ENCODE measurements at places on chromosomes 6 and 20. TPM values are rescaled to one million over a fixed set of nuclear protein-coding genes. Genes with fewer than 3 reads are reported as not detected.

Gene CABLES2
- total RNA-seq = 3.7 TPM

Gene CD164
- 379 TPM for total RNA-seq

Gene HSPA12B
- 0.75 TPM for total RNA-seq

- peak; percentile 55 for DNase-seq
Observed at GRCh38 chr20:4813076-4813862, 91.6 kb downstream of the PRND start.

Gene PDYN
- total RNA-seq = not detected

DNA sequence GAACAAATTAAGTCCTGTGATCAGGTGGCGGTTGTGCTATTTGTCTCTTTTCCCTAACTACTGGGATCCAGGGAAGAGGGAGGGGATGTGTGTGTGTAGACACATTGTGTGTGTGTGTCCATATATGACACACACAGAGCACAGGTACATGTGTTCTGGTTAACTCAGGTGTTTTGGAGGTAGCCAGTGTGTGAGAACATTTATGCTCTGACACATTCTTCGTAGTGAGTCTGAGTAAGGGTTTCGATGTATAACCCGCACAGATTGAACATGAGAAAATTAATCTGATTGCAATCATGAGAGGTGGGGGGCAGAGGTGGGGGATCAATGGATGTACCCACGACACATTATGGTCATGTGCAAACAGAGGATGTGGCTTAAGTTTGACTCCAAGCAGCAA is 12.6 kb downstream of the ZC3H12D start:
- no peak for DNase-seq

Gene FAM135A
- total RNA-seq = 72.1 TPM

DNA sequence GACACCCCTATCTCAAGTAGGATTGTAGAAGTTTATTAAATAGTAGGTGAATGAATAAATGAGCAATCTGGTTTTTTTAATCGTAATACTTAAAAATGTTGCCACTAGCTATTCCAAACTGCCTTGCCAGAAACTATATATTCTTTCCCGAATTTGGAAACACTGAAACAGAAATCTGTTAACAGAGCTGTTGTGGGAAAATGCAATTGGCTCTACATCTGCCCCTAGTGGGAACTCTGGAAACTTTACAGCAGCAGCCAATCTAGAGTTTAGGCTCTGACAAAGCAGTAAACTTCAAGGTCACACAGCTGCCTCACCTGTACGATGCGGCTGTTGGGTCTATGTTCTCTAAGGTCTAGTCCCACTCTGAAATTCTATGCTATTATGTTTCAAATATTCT is 41.7 kb downstream of the SYNE1 start:
- no peak for DNase-seq

Gene OR2H2
- total RNA-seq = not detected

DNA sequence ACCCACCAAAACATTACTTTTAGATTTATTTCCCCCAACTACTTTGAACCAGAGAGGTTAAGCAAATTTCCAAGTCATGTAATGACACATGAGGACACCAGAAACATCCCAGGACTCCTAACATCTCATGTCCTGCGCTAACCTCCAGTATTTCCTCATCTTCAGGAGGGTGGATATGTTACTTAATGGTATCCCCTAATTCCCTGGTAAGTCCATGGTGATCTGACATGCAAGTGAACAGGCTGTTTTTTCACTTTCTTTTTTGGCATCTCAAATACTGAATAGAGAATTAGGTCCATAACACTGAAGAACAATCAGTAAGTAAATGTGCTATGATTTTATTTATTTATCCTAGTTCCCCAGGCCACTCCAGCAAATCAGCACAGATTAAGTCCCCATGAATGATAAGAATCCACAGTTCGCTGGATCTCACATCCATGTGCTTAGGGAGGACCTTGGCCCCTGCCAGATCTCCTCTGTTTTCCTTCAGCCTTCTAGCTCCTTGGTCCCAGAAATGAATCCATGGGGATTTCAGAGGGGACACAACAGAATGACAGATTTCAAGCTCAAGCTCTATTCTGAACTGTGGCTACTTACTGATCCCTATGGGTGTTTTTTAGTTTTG is 334.6 kb downstream of the CDC5L start:
- no peak for DNase-seq

- DNase-seq = peak; percentile 19
Observed at GRCh38 chr6:155493694-155494143, 38.1 kb upstream of the NOX3 start.

GRCh38 chr20:31573555-31574321 is 31.4 kb upstream of the ID1 start:
- peak; percentile 31 for DNase-seq

DNA sequence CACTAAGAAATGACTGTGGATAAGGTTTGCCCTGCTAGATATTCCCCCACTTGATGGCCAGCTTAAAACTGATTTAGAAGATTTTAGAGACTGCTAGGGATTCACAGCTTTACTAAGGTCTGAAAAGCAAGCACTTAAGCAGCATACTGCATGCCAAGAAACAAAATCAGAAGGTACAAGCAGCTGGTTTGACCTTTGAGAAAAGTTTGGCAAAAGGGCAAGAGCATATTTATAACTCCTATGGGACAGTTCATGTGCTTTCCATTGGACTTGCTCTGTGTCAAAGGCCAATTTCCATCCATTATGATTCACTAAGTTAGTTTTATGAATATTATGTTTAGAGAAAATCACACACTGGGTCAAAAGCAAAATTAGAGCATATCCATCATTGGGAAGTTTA is 402.8 kb downstream of the PKHD1 start:
- DNase-seq = no peak

DNA sequence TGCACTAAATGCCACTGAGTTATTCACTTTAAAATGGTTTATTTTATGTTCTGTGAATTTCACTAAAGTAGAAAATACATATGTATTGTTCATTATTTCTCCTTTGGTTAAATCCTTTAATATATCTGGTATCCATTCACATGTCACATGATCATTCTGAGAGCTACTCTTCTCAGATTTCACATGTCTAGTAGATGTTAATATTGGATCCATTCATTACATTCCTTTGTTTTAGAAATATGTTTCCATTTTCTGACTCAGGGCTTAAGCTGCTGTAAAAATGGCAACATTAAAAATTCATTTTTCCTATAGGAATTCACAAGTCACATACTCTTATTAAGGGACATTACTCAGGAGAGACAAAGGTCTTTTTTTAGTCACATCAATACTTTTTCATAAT is 205.4 kb downstream of the ZFAND3 start:
- no peak for DNase-seq

DNA sequence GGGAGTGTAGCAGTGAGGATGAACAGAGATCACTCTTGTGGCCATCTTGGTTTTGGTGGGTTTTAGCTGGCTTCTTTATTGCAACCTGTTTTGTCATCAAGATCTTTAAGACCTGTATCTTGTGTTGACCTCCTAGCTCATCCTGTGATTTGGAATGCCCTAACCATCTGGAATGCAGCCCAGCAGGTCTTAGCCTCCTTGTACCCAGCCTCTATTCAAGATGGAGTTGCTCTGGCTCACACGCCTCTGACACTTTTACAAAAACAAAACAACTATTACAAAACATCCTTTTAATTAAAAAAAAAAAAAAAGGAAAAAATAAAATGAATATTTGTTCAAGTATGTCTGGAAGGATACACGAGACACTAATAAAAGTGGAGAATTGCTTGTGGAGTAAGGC is 62.4 kb downstream of the PHACTR2 start:
- no peak for DNase-seq

GRCh38 chr6:150229436-150230163 is 86.8 kb downstream of the PPP1R14C start:
- DNase-seq = no peak

GRCh38 chr20:14860410-14860814 is 523.0 kb upstream of the FLRT3 start:
- DNase-seq = no peak

DNA sequence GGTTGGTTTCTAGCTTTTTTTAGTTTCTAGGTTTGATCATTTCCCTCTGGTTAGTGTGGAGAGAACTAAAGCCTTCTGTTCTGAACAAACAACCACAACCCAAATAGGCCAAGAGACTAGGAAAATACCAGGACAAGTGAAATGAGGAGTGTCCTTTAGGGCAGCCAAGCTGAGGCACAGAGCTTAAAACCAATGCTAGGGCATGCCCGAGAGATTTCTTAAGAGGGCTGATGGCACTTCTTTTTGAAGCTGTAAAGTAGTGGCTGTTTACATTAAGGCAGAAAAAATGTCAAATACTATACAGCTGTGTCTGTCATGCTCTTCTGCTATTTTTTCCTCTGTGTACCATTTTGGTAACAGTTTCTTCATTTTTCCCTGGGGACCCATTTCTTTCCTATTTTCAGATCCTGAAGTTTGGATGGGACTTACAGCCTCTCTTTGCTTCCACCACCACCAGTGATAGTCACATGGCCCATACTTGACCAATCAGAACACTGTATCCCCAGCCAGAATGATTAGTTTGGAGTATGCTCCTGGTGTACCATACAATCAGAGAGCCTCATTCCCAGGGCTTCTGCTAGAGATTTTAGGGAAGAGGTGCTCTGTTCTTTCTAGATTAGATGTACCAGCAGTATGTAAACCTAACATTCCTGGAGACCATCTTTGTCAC is 154.4 kb downstream of the BMP2 start:
- no peak for DNase-seq

- DNase-seq = no peak
Observed at GRCh38 chr6:79733388-79733787, 102.3 kb downstream of the SH3BGRL2 start.

Gene ZNF334
- 6.4 TPM for total RNA-seq

GRCh38 chr6:134689641-134690040 is 260.3 kb downstream of the ALDH8A1 start:
- no peak for DNase-seq

Gene FAM83C
- not detected for total RNA-seq

DNA sequence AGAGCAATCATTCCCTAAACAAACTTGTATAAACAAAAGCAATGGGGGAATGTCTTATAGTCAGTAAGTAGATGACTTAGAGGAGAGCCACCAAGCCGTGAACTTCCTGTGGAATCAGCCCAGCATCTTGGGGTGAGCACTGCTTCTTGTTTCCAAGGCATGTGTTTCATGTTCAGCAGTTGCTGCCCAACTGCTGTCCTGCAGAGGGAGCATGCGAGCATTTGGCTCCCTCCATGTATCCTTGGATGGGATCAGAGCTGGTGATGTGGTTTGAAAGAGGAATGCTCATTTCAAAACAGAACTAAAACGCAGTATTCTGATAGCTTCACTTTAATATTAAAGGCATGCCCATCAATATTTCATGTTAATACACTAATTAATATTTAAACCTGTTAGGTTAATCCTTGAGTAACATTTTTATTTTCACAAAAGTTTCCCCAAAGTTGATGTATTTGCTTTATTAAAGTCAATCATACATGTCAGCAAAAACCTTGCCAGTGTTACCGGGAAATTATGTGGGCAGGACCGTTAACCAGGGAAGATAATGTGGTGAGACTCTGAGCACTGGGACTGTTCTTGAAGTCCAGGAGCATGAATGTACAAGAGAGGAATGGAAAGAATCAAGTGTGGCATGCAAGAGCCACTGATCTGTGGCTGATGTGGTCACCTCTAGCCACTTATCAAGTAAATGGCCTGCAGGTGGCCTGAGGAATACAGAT is 172.1 kb upstream of the GGTLC1 start:
- peak; percentile 13 for DNase-seq

GRCh38 chr6:71642120-71642519 is 244.2 kb upstream of the RIMS1 start:
- DNase-seq = no peak

DNA sequence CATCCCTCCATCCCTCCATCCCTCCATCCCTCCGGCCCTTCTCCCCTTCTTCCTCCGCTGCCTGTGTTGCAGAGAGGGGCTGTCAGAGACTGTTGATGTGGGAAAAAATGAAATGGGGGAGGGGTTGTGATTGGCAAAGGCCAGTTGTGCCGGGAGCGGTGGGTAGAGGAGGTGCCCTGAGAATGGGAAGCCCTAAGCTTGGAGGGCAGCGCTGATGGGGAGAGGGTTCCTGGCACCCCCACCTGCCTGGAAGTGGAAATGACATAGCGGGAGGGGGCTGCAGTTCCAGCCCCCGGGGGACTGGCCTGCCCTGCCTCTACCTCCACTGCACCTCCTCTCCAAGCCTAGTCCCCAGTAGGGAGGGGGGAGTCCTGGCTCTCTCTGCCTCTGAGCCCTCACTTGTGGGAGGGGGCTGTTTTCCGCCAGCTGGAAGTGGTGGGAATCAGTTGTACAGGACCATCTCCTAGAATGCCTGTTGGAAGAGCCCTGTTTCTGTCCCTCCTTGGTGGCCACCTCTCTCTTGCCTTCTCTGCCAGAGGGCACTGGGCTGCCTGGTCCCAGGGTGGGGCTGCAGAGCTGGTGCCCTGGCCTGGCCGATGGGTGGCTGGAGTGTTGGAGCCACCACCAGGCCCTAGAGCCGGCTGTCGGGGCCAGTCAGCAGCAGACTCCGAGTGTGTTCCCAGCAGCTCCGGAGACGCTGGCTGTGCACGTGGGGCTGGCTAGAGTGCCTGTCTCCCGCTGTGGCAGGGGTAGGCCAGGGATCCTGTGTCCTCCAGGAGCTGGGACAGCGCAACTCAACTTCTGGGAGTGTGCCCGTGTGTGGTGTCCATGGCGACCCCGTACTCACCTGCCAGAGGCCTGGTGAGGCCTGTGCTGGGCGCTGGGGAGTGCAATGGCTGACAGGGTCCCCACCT is 1.5 kb downstream of the DLGAP4 start:
- DNase-seq = no peak

DNA sequence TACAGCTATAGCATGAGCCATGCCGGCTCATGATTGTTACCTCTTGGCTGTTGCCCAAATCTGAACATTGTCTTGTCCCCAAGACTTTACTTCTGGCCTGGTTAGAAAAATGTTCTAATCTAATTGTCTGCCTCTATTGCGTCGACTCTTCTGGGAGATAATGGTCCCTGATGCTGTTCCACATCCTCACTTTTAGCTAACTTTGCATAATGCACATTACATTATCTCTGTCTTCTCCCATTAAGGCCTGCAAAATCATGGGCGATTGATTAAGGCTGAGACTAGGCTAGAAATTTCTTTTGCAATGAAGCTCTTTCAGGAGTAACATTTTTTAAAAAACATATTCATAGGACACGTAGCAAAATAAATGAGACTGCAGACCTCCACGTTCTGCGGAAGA is 961.0 kb downstream of the KIF16B start:
- DNase-seq = no peak

GRCh38 chr6:107607116-107607515 is 117.2 kb downstream of the SOBP start:
- DNase-seq = no peak

DNA sequence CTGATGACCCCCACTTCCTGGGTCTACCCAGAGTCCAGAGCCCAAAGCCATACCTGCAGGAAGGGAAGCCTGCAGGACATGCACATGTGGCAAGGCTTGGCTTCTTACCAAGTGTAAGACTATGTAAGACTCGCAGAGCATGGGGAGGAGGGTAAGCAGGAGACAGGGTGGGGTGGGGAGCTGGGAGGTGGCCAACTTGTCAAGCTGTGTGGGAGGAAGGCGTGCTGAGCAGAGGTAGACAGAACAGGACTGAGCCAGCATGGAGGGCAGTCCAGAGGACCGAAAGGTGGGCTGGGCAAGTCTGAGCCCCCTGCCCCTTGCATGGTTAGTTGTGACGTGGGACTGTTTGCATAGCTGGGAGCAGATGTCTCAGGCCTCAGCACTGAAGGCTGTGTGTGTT is 53.4 kb upstream of the RNF24 start:
- peak; percentile 32 for DNase-seq

GRCh38 chr6:148509119-148509799 is 166.6 kb downstream of the SASH1 start:
- no peak for DNase-seq

All from transverse colon (tissue), 4 donors.